Activated CD8-positive, alpha-beta memory T cell treated with anti-CD3 and anti-CD28 coated beads for 48 hours (primary cell): ENCODE measurements at places on chromosomes 1 and 21.

DNA sequence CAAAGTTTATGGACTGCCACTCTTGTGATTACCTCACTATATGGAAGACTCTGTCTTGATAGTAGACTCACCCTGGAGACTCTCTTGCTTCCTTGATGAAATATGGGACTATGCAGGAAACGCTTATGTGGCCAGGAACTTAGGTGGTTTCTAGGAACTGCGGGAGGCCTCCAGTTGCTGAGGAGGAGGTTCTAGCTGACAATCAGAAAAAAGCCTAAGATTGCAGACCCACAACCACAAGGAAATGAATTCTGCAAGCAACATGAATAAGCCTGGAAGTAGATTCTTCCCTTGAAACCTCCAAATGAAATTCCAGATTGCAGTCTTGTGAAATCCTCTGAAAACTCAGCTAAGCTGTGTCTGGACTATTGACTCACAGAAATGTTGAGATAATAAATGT lies 88.9 kb upstream of the COL11A1 start:
- no peak for DNase-seq

GRCh38 chr1:212495766-212496494 lies 63.2 kb downstream of the NENF start:
- no peak for DNase-seq

DNA sequence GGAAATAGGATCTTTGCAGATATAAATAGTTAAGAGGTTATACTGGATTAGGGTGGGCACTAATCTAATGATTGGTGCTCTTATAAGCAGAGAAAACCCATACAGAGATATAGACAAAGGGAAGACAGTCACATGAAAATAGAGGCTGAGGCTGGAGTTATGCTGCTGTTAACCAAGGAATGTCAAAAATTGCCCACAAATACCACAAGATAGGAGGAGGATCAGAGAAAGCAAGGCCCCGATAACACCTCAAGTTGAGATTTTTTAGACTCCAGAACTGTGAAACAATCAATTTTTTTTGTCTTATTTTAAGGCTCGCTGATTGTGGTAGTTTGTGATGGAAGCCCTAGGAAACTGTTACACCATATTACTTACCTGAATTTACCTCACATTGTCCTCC lies 513.2 kb downstream of the COL11A1 start:
- DNase-seq = no peak

DNA sequence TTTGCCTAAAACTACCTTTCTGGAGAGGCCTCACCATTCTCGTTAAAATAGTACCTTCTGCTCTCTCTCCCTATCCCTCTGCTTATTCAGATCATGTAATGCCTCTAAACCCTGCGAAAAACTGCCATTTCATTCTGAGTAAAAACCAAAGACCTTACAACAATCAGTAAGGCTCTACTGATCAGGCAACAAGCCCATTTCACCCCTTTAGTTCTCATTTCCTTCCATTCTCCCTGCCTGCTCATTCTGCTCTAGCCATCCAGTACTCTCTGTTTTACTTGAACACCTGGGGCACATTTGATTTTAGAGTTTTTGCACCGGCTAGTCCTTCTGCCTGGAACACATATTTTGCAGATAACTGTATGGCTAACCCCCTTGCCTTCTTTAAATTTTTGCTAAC lies 187.8 kb downstream of the COQ8A start:
- DNase-seq = no peak

DNA sequence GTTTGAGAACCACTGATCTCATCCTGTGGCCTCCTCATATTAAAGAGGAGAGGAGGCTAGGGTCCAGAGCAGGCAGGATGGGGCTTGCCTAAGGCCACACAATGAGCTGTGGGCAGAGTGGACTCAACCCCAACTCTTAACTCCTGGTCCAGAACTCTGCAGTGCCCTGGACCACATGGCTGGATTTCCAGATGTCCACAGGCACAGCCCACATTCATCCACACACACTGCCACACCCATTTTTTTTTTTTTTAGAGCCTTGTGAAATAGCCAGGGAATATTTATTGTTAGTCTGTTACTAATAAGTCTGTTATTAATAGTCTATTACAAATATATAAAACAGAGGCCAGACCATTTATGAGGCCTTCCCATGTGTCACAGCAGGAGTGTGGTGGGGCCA lies 192.2 kb downstream of the TRABD2B start:
- DNase-seq = no peak
